ENCODE measurements at places on chromosomes 11 and 22. TPM values are rescaled to one million over a fixed set of nuclear protein-coding genes. Genes with fewer than 3 reads are reported as not detected.

The GLB1L2 gene
- 3.1 TPM for total RNA-seq

The TBX10 gene
- total RNA-seq, result not detected

GRCh38 chr22:32752326-32752725 lies 49.2 kb upstream of the TIMP3 start:
- no peak for DNase-seq
- H3K36me3 ChIP-seq, result no peaks in the 10 kb centered on the region
- H3K27me3 ChIP-seq, result no peaks in the 10 kb centered on the region
- H3K27ac ChIP-seq, result no peak overlapping the region
- no peak overlapping the region for H3K4me3 ChIP-seq

DNA sequence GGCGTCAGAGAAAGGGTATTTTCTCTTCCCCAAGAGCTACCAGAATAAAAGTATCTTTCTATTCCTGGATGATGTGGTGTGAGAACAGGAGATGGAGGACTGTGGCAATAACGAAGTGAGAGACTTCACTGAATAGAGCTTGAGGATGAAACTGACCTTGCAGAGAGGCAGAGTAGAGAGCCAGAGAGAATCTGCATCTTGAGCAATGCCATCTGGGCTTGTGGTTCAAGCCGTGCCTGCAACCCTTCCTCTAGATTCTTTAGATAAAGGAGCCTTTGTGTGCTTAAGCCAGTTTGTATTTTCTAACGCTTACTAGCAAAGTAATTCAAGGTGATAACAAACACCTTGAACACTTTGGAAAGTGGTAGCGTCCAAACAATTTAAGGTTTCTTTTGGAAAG lies 2.2 kb downstream of the ME3 start:
- H3K4me1 ChIP-seq, result peaks cover 6% of the 10 kb centered on the region
- H3K27me3 ChIP-seq, result peaks cover 43% of the 10 kb centered on the region
- no peaks in the 10 kb centered on the region for H3K36me3 ChIP-seq
- no peak overlapping the region for H3K27ac ChIP-seq
- H3K4me3 ChIP-seq, result no peak overlapping the region
- DNase-seq, result no peak

GRCh38 chr22:27673839-27674238 lies 127.7 kb downstream of the MN1 start:
- no peaks in the 10 kb centered on the region for H3K36me3 ChIP-seq
- H3K4me1 ChIP-seq, result no peaks in the 10 kb centered on the region
- H3K27me3 ChIP-seq, result no peaks in the 10 kb centered on the region
- H3K4me3 ChIP-seq, result no peak overlapping the region
- DNase-seq, result no peak
